Transverse colon (tissue), 4 donors: ENCODE measurements at places on chromosomes 11 and 22. TPM values are rescaled to one million over a fixed set of nuclear protein-coding genes. Genes with fewer than 3 reads are reported as not detected.

DNA sequence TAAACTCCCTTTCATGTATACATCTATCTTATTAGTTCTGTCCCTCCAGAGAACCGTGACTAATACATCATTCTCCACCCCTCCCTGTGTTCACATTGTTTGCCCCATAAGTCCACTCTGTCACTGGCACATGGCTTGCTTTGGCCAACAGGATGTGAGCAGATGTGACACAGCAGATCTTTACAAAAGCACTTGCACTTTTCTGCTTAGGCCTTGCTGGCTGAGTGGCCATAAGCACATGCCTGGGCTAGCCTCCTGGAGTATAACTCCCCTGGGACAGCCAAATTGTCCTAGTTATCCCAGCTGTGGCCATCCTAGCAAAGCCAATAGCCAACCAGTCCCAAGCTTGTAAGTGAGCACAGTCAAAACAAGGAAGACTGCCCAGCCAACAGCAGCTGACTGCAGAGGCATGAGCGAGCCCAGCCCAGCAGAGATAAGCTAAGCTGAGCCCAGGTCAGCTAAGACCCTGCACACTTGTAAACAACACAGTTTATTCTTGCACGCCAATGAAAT lies 9.7 kb upstream of the RCN1 start:
- DNase-seq, result no peak
- no peaks in the 10 kb centered on the region for H3K27me3 ChIP-seq

DNA sequence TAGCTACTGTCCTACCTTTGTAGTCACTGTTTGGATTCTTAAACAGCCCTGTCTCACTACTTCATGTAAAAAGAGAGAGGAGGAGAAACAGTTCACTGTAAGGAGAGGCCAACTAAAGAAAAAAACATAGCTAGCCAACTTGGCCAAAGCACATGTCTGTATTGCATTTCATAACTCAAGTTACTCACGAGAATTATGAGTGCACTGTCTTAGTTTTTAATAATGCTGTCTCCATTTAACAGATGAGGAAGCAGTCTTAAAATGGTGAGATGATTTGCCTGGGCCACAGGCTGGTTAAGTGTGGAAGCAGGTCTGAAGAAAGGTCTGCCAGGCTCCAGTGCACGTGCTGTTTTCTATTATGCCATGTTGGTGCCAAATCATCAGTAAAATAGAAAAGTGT lies 104.5 kb downstream of the UVRAG start:
- peak overlapping the region; percentile 53 for H3K27ac ChIP-seq
- DNase-seq, result no peak
- H3K27me3 ChIP-seq, result no peaks in the 10 kb centered on the region
- no peaks in the 10 kb centered on the region for H3K36me3 ChIP-seq
- no peak overlapping the region for H3K4me3 ChIP-seq

HTR3B gene
- total RNA-seq, result 0.14 TPM

FXYD2 gene
- total RNA-seq, result 1.1 TPM

GRCh38 chr22:46829941-46830715 lies 67.7 kb downstream of the TBC1D22A start:
- no peaks in the 10 kb centered on the region for H3K27me3 ChIP-seq
- peak; percentile 34 for DNase-seq
- H3K36me3 ChIP-seq, result no peaks in the 10 kb centered on the region
- peak overlapping the region; percentile 67 for H3K27ac ChIP-seq
- H3K4me1 ChIP-seq, result peaks cover 22% of the 10 kb centered on the region

PLXNB2 gene
- total RNA-seq, result 305 TPM

RIMBP3B gene
- not detected for total RNA-seq

KRTAP5-1 gene
- total RNA-seq, result not detected
